Stimulated activated CD4-positive, alpha-beta T cell treated with anti-CD3 and anti-CD28 coated beads, Interleukin-4, amount 100 ng/mL, for 1 hour (primary cell): ENCODE measurements at places on chromosomes 6 and 20.

DNA sequence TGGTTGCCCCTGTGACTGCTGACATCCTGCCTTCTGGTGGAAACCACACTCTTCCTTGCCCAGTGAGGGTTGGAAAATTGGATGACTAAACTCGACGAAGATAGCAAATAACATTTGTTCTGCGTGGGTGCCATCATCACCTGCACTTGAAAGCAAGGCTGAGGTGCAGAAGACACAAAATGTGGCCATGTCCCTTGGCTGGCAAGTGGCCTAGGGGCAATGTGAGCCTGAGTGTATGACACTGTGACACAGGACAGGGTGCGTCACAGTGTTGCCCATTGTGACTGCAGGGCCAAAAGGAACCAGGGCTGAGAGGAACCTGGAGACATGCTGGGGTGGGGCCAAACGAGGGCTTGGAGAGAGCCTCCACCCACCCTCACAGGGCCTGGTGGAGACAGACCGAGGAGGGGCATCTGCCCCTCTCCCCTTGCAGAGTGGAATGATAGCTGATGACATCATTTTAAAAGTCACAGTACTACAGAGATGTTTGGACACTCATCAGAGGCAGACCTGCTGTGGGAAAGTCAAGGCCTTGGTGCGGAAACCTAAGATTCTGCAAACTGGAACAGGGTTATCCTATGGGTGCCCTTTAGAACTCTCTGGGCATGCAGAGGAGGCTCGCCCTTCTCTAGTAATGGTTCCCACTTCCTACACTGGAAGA lies 12.8 kb upstream of the HLA-F start:
- no peak for DNase-seq

- DNase-seq = no peak
Measured at GRCh38 chr20:54345821-54346220, 129.6 kb upstream of the DOK5 start.

- peak; percentile 48 for DNase-seq
Measured at GRCh38 chr6:135163440-135163738, 17.7 kb upstream of the MYB start.

DNA sequence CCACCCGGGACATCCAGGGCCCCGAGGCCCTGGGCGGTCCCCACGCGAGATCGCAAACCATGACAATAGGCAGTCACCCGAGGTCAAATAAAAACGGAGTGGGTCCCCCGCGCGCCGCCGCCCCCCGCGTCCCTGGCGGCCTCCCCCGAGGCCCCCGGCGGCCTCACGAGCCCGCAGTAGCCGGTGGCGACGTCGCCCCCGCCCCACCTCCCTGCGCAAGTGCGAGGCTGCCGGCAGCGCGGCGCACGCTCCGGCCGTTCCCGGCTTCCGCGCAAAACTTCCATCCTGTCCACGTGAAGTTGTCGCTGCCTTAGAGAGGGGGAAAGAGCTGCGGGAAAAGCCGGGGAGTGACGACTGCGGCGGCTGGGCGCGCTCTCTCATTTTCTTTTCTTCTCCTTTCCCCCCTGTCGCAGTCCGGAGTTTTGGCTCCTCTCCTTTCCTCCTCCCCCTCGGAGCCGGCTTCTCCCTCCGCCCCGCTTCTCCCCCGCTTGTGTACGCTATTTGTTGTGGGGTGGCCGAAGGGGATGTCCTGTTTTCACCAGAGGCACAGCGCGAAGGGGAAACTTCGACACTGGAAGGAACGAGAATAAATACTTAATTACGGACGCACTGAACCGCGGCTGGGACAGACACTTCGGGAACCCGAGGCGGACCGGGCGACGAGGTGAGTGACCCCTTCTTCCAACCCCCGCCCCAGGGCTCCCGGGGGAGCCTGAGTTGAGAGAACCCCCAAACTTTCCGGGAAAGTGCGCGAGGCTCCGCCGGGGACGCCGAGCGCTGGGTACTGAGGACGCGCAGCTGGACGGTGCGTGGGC lies at the start of gene EYA4:
Gene EYA4, plus strand, starts transcription at position 272 of the 815 bp plus-strand sequence. CDS start 33,424 bp downstream, outside the sequence.
- DNase-seq = no peak

DNA sequence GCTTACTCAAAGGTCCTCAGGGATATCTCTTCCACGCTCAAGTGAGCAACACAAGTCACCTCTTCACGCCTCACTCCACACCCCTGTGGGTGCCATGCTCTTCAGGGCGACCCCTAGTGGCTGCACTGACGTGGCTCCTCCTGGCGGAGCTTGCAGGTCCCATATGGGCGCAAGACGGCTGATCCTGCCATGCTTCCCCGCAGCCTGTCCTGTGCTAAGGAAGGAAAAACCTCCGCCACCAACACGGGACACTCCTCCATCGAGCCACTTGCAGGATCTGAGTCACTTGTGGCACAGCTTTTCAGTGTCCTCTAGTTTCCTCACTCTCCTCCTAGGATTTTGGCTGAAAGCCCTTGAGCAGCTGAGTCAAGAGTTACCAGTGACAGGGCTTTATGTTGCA lies 90.7 kb downstream of the KHDC1L start:
- peak; percentile 29 for DNase-seq

DNA sequence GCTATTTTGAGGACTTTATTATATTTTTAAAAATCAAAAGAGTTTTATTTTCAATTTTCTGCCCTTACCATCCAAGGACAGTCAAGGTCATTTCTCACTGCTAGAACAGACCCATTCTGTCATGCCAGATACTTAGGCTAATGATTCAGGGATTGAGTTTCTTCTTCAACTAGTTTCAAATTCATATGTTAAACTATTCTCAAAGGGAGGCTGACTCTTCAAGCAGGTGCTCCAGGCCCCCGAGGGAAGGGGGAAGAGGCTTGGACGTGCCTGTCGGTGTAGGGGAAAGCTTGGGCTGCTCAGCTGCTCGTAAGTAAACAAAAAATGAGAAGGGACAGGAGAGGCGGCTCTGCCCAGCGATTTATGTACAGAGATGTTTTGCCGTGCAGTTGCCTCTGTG lies 69.4 kb upstream of the MYLIP start:
- DNase-seq = no peak

DNA sequence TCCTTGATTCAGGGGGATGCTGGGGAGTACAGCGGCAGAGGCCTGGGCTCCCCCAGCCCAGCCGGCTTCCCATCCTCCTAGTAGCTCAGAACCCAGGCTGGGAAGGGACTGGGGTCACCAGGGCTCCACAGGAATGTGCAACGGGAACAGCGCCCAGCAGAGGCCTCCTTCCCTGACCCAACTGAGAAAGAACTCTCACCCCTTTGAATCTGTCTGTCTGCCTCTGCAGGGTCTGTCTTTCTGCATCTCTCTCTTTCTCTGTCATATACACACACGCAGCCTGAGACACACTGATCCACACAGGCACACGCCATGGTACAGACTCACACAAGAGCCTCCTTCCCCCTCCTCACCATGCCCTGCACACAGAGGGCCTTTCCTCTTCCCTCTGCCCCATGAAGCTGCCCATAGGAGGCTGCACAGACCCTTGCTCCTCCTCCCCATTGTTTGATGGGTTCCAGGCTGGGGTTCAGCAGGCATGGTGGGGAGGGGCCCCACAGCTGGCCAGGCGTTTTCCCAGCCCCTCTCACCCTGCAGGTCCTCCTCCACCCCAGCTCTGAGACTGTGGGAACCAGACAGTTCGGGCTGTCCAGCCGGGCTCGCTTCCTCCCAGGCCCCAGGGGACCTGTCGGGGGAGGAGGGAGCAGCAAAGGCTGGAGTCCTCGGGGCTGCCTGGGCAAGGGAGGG lies 2.8 kb downstream of the FOXS1 start:
- DNase-seq = no peak

DNA sequence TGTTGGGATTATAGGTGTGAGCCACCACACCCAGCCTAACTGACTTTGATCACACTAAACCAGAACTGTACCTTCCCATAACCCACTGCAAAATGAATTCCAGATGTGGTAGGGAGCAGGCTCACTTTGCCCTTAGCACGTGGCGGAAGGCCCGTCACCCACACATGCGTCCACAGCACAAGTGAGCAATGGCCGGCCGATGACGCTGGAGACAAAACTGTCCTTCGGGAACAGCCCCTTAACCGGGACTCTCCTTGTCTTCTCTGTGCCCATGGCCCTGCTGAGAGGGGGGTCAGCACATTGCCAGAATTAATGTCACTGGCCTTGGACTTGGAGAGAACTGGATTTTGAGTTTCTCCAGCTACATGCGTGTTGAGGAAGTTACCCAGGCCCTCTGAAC lies 107.2 kb downstream of the TOX2 start:
- no peak for DNase-seq

DNA sequence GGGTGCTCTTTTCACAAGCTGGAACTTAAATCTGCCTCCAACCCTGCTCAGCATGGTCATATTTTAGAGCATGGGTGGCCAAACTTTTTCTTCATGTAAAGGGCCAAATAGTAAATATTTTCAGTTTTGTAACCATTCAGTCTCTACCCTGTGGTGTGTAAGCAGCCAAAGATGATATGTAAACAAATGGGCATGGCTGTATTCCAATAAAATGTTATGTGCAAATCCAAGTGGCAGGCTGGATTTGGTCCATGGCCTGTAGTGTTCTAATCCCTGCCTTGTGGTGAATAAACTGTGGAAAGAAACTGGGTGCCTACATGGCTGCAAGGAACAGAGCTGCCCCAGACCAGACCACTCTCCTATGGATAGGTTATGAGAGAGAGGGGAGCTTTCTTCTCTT lies 32.7 kb downstream of the OGFRL1 start:
- no peak for DNase-seq

- DNase-seq = no peak
Measured at GRCh38 chr6:160861824-160862223, 129.7 kb upstream of the MAP3K4 start.

GRCh38 chr6:81475646-81476045 lies 276.8 kb downstream of the TENT5A start:
- no peak for DNase-seq

- DNase-seq = no peak
Measured at GRCh38 chr6:92376691-92377090, 1042.7 kb downstream of the EPHA7 start.

DNA sequence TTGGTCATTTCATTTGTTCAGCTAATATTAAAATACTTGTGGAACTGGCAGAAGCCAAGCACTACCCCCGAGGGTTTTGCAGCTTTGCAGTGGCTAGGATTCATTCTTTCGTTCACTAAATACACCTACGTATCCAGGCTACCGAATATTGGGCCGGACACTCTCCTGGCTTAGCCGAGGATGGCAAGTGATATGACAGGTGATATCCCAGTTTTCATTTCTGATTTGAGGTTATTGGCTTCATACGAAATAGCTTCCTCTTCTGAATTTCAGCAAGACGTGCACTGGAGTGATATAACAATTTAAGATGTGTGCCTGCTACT lies 536 bp upstream of the MTFR2 start:
- DNase-seq = no peak

DNA sequence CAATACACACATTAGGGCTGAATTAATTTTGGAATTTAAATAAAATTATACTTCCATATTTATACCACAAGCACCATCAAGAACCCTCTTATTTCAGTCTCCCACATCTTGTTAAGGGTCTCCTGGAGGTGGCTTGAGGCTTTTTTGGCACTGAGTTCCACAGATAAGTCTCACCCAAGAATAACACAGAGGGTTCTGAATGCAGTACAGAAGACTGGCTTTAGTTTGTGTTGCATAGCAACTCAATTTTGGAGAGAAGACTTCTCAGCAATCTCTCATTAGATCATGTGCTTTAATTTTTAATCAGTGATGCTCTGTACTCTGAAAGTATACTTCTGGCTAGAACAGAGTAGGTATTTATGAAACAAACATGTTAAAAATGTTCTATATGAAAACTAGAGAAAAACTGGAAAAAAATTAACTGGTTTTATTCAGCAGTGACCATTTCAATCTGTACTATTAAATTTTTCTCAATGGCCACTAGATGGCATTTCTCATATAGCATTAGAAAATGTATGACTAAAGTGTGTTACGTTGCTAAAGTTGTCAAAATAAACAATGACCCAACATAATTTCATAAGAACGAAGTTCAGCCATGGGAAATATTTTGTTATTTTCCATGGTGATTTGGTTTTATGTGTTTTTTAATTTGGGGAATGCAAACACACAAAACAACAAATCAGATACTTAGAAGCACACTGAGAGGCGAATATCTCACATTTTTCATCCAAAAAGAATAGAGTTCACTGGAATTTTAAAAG lies 32.7 kb upstream of the MAP7 start:
- DNase-seq = no peak

DNA sequence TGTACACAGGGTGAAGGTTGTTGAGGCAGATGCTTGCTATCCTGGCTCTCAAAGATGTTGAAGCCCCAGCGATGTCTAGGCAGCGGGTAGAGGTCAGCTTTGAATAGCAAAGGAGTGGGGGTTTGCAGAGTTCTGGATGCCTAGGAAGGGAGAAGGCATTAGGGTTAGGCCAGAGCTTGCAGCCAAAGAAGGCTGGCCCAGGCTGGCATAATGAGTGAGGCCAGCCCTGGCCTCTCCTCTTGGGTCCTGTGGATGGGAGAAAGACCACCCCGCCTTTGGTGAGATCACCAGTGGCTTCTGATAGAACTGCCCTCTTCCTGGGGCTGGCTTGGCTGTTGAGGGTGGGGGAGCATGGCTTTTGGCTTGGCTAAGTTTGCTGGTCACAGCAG lies 406 bp upstream of the WFDC5 start:
- no peak for DNase-seq

- no peak for DNase-seq
Measured at GRCh38 chr6:149779644-149779963, 30.1 kb downstream of the PCMT1 start.

DNA sequence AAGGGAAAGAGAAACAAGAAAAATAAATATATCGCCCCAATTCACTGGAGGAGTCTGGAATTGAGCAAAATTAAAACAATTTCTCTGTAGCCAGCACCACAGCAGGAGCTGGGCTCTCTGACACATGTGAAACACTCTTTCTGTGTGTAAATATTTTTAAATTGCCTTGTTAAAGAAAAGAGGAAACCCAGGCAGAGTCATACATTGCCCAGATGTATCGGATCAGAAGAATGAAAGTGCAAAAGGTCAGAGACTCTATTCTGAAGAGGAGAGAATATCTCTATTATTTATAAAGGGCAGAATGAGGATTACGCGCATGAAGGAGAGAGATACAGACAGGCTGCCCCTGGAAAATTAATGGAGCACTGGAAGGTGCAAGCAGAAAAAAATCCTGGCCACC lies 127.0 kb upstream of the MAN1A1 start:
- DNase-seq = no peak

- peak; percentile 46 for DNase-seq
Measured at GRCh38 chr6:13710552-13711323, 897 bp downstream of the RANBP9 start.

DNA sequence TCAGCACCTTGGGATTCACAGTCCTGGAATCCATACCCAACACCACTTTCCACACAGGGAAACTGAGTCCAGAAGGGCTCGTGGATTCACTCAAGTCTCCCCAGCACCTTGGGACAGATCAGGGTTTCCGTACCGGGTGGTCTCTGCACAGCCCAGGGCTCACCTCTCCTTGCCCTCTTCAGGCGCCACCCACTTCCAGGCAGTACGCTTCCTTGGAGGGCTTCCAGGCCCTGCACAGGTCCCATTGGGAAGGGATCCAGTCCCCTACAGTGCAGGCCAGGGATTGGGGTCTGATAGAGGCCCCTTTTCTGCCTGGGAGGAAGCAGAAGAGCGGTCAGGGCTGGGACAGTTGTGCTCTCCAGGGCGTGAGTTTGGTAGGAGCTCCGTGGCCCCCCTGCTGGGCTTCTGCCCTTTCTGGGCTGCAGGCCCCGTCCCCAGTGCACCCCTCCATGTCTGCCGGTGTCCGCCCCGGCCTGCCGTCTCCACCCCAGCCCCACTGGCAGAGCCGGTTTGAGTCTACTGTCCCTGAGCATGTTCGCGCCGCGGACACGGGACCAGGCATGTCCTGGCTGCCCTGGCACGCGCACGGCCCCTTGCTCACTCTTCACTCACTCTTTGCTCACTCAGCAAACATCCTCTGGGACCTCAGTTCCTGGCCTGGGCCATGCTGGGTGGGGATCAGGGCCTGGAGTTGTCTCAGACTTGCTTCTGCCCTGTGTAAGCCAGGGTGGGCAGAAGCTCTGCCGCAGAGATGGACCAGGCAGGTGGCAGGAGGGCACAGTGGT lies 12.6 kb downstream of the SRC start:
- DNase-seq = no peak
